ENCODE measurements at places on chromosomes 7 and 10.

- DNase-seq, result no peak
These were observed 315.4 kb downstream of the PARD3 start for GRCh38 chr10:34499612-34500279.

GRCh38 chr7:22700559-22701002 lies 26.4 kb upstream of the IL6 start:
- no peak for DNase-seq

- DNase-seq, result no peak
These were observed 72.6 kb downstream of the KCNMA1 start for GRCh38 chr10:77564731-77565589.

GRCh38 chr10:128898133-128898915 lies 568.7 kb upstream of the MGMT start:
- DNase-seq, result no peak

DNA sequence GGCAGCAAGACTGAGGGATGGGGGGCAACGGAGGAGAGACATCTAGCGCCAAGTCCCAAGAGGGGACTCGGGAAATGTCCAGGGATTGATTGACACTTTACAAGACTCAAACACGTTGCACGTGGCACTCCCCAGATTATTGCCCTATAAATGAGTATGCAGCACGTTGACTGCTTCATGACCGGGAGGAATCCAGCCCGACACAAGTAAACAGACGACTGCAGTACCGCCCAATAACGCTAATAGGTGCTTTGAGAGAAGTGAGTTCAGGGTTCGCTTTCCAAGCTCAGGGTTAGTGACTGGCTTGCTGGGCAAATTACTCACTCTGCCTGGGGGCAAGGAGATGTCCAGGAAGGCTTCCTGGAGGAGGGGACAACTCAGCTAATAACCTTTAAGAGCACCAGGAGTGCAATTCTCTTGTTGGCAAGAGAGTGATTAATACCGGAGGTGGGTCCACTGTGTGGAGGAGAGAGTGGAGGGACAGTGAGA lies 73.3 kb upstream of the MYL10 start:
- no peak for DNase-seq

- no peak for DNase-seq
These were observed 93.7 kb upstream of the STK17A start for GRCh38 chr7:43489257-43489656.

Measured in nucleus accumbens (tissue), 56 donors.